ENCODE measurements at places on chromosomes 5 and 9.

DNA sequence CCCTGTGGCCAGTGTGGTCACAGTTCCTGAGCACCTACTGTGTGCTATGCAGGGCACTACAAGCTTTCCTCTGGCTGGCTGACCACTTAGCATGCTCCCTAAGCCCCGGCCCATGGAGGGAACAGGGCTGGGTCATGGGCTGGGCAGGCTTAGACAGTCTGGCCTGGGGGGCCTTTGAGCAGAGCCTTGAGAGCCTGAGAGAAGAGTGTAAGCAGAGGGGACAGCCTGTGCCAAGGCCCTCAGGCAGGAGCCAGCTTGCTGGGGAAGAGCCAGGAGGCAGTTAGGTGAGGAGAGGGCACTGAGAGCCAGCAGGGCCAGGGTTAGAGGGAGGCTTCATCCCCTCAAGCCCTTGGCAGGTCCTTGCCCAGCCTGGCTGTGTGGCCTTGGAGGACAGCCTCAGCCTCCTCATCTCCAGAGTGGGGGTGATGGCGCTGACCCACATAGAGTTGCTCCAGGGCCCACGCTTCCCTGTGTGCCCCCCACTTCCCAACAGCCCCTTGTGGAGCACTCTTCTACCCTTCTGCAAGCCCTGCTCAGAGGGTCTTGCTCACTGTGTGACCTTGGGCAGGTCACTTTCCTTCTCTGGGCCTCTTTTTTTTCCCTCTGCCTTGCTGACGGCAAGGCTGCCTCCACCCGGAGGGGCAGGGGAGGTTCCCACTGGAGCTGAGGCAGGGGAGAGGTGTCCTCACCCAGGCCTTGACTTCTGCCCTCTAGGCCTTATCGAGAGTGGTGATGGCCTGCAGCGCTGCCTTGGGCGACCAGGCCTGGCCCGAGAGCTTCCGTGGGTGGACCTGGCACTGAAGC, 107.1 kb downstream of the PHF2 start:
- no peak for DNase-seq

DNA sequence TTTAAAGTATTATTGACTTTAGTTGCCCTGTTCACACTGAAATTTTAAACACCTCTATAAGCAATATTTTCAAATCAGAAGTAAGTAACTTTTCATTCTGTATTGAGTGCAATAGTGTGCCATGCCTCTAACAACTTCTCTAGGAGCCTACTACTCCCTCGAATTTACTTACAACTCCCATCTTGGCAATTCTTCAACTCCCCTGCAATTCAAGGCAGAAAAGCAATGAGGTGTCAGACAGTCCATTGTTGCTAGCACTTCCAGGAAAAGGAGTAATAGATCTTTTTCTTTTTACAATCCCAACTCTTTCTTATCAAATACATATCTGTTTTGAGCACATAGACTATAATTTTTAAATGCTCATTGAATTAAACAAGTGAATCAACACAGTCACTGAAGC, 222.7 kb upstream of the PUM3 start:
- no peak for DNase-seq

DNA sequence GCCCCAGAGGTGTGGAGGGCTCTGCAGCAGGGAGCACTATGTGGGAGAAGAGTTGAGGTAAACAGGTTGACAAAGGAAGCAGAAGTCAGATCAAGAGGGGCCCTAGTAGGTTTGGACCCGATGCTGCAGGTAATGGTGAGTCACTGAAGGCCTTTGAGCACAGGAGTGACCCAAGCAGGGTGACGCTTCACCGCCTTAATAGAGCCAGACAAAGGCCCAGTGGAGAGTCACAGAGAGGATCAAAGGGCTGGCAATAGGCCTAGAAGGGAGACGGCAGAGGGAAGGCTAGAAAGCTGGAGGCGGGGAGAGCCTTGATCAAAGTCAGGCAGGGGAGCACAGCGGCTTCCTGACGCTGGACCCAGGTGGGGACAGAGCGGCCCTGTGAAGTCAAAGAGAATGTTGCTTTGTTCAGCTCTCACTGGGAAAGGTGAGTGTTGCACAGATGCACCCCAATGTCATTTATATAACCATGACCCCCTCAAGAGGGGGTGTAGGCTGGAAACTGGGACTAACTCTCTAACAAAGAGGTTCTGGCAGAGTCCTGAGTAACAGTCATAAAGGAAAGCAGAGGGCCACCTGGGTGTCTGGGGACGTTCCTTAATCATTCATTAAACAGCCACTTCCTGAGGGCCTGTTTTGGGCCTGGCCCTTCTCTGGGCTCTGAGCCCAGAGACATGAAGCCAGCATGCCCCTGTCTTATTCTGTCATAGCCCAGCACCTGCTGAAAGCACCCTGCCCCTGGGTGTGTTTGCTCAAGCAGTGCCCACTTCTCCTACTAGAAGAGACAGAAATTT, 9.8 kb upstream of the CPLX2 start:
- DNase-seq = no peak

DNA sequence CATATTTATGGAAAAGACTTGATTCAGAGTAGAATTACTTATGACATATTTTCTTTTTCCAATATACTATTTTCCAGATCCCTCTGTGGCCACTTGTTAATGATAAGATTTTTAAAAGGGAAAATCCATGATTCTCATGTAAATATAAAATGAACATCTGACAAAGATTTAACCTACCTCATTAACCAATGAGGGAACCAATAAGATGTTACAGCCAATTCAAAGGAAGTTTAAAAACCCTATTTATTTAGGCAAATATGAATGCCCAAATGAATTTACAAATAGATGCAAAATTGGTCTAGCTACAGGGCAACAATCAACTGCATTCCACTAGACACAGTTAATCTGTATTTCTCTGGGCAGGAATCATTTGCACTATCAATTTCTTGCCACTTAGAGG, 226.8 kb downstream of the ADAMTSL1 start:
- no peak for DNase-seq

GRCh38 chr9:119588874-119589744, 219.9 kb upstream of the BRINP1 start:
- no peak for DNase-seq

DNA sequence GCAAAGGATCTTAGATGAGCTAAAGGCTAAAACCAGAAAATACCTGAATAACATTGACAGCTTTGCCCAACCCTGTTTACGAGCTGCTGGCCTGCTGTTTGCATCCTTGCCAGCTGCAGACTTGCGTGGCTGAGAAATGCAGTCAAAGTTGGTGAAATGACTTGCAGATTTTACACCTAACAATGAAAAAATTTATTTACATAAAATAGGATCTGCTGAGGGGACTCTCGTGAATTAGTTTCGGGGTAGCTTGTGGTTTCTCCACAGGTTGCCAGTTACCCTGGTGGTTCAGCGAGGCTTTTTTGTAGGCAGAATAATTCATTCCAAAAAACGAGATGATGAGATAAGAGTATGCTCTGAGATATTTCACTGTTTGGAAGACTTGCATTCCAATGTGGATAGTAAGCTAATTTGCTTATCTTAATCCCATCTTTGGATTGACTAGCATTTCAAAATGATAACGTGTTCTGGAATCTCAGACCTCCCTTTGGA, 65.7 kb upstream of the FANCC start:
- no peak for DNase-seq

DNA sequence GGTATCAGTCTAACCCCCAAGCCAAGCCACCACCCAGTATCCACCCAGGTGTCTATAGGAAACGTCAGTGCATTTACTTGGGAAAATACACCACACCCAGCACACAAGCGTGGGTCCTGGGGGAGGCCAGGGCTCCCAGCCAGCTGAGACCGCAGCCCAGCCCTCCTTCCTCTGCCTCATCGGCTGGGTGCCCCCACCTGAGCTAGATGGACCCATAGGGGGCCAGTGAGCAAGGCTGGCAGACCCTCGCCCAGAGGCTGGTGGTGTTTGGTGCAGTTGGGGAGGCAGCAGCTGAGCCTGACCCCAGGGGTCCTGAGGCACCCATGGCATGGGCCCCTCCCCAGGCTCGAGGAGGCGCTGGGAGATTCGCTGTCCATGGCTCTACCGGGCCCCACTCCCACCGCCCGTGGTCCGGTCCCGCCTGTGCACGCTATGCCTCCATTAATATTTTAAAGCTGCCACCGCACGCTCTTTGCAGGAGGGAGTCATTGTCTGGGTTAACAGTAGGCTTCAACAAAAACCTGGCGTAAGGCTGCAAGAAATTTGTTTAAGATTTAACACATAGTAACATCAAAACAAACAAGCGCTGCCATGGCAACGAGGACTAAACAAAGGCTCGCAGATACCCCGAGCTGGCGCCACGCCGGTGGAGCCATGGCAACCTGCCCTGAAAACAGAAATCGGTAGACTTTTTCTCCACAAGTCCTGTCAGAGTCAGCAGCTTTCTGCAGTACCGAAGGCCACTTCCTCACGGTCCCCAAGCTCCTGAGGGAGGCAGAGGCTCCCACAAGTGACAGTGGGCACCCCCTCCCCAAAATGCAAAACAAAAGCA, 20.6 kb downstream of the TPPP start:
- DNase-seq = peak; percentile 37

DNA sequence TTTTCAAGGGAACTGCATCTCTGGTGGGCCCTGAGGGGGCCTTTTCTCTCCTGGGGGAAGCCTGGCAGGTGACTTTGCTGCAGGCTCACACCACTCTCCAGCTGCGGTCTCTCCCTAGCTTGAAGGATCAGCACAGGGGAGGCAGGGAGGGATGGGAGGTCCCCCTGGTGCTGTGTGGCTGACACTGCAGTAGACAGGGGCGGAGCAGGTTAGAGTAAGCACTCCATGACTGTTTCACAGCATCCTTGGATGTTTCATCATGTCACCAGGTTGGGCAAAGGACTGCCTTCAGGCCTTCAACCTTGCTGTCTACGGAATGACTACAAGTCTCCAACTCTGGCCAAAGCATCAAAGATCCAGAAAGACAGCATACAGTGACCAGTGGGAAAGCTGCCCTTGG, 470.7 kb downstream of the CDK5RAP2 start:
- no peak for DNase-seq

DNA sequence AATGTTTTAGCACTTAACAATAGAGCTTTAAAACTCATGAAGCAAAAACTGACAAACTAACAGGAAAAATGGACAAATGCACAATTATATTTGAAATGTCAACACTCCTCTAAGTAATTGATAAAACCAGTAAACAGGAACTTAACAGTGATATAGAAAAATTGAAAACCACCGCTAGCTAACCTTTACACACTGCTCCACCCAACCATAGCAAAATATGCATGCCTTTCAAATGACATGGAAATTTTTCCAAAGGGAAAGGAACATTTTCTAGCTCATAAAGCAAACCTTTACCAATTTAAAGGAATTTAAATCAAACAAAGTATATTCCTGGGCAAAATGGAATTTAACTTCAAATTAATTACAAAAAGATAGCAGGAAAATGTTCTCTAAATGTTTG, 109.2 kb downstream of the ADAMTS19 start:
- no peak for DNase-seq

DNA sequence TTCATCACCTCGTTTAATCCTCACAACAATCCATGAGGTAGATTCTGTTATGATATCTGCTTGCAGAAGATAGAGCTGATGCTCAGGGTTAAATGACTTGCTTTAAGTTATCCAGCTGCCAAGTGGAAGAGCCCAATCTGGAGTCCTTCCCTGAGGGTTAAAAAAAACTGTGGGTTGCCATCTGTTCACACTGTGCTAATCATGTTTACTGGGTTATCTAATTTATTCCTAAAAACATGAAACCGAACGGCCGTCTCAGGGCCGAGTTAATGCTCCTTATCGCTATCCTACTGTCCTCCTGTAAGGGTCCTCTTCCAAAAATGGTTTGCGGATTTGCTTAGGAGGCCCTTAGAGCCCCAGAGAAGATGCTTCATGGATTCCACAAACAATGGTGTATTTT, 153.3 kb downstream of the YIPF5 start:
- DNase-seq = no peak

DNA sequence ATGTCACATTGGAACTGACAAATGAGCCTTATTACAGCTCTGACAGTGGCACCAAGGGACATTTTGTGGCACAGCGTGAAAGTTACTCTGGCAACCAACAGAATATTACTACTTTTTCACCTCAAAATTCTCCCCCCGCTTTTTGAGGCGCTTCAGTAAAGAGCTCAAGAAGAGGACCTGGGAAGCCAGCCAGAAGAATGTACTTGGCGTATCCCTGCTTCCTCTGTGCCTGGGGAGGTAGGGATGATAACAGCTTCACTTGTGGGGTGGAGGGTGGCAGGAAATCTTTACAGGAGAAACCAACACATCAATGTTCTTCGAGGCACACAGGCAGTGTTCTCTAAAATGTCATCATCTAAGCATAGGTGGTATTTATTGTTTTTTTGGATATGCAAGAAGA, 624.1 kb downstream of the NR2F1-AS1 start:
- no peak for DNase-seq

DNA sequence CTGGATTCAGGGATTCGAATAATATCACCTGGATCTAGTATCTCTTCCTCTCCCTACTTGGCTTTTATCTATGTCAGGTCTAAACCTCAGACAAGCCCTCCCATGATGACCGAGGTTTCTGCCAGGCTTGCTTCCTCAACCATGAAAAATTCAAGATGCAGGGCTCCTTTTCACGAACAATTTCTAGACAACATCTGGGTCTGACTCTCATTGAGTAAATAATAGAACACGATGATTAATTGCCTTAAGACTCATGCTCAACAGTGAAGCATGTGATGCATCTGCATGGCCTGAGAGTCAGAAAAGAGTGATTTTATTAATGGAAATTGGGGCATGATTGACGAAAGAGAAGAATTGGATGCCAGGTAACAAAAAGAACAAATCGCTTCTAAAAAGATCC, 277.2 kb upstream of the ZNF608 start:
- DNase-seq = no peak

GRCh38 chr9:11946531-11946930, 746.7 kb upstream of the TYRP1 start:
- DNase-seq = no peak

GRCh38 chr5:139177809-139178588, 20.2 kb downstream of the SIL1 start:
- DNase-seq = no peak

DNA sequence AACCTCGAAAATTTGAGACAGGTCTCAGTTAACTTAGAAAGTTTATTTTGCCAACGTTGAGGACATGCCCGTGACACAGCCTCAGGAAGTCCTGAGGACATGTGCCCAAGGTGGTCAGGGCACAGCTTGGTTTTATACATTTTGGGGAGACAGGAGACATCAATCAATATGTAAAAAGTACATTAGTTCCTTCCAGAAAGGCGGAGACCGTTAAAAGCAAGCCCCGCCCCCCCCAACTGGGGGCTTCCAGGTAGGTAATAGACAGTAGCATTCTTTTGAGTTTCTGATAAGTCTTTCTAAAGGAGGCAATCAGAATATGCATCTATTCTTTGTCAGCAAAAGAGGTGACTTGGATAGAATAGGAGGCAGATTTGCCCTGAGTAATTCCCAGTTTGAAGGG, 599 bp upstream of the MOCS2 start:
- no peak for DNase-seq

DNA sequence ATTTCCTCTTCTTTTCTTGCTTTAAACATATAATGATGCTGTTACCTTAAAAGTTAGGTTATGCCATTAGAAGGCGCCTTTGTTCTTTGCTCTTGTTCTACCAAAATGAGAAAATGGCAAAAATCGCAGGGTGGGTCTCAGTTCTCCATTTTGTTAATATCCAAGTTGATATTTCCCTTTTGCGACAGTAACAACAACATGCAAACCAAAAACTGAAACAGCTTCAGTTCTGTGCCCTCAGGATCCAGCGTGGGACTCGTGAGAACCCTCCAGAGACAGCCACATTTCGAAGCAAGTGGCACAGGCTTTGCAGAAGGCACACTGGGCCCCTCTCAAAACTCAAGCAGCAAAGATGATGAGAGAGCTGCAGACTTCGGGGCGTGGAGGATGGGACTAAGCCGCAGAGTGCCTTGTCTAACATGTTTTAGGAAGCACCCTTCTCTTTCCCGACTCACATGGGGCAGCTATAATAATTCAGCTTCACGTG, 33.0 kb upstream of the LCP2 start:
- DNase-seq = no peak

- no peak for DNase-seq
These were observed 80.0 kb upstream of the NFIL3 start for GRCh38 chr9:91503673-91504081.

Data from stimulated activated CD4-positive, alpha-beta T cell treated with anti-CD3 and anti-CD28 coated beads, Interleukin-4, amount 100 ng/mL, for 48 hours (primary cell).